ENCODE measurements at places on chromosomes 5 and 9.
A peak's percentile ranks its signal among the peaks of the same experiment; 100 is the strongest.

DNA sequence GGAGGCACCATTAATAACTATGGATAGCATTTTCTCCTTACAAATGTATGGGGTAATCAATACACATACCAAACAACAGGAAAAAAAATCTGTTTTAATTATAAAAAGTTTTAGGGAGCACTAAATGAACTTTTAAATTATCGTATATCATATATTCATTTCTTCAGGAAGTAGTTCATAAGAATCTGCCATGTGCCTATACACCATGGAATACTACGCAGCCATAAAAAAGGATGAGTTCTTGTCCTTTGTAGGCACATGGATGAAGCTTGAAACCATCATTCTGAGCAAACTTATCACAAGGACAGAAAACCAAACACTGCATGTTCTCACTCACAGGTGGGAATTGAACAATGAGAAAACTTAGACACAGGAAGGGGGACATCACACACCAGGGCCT, 162.1 kb upstream of the RASA1 start:
- no peak for DNase-seq

GRCh38 chr5:135565266-135565665, 13.5 kb downstream of the CXCL14 start:
- no peak for DNase-seq

DNA sequence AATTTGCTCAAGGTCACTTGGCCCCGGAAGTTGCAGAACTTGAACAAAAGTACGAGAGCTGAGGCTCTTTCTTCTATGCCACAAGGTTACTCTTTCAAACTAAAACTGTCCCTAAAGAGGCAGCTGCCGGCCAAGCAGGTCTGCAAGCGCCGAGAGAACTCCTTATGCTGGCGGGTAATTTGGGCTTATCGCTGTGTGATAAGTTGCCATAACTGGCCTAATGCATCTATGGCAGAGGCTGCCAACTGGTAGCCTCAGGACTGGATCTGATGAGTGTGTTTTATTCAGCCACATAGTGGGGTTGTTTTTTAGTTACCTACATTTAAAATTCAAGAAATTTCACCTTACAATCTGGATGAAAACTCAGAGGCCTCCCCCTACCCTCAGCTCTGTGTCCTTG, 68.1 kb upstream of the SPOCK1 start:
- DNase-seq, result no peak

GRCh38 chr9:80934095-80934494, 755.3 kb downstream of the TLE1 start:
- DNase-seq, result no peak

DNA sequence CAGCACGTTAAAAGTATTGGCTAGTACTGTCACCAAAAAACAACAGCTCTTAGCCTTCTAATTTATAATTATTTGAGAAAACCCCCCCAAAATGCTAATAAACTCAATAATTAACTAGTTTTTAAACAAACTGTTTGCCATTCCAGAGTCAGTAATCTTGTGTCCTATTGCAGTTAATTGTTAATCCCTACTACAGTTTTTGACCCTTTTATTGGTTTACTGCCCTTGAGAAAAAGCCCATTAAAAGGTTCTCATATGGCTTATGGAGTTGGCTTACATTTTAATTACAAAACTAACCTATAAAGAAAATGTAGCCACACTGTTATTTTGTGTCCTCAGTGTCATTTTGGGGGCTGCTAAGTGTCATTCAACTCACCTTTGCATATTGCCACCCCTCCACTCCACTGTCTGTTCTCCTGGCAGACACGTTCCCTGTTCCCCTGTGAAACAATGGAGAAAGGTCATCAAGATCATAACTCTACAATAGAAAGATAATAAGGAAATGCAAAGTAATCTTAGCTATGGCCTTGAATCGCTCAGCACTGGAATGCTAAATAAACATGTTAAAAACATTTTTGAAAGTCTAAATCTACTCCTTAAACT, 51.6 kb upstream of the TXNDC8 start:
- DNase-seq, result no peak

DNA sequence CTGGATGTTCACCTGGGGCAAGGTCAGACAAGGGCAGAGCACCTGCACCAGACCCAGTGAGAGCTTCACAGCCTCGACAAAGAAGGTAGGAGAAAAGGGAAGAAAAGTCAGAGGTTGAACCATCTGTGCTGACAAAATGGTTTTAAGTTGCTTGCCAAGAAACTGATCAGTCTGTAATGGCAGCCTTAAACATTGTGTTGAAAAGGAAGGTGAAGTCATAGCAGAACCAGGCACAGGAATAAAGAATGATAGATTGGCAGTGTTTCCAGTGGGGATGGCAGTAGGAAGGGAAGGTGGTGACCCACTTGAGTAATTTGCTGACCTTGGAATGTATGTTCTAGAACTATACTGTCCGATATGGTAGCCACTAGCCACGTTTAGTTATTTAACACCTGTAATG, 34.2 kb downstream of the HTR4 start:
- DNase-seq, result no peak

GRCh38 chr5:92945605-92946097, 635.4 kb downstream of the NR2F1-AS1 start:
- DNase-seq, result no peak

- DNase-seq, result peak; percentile 67
These were observed 2.1 kb downstream of the ZNF608 start for GRCh38 chr5:124744170-124744971.

GRCh38 chr9:76213751-76214150, 180.5 kb downstream of the RFK start:
- DNase-seq, result peak; percentile 17

GRCh38 chr5:61466017-61466416, 134.0 kb downstream of the ZSWIM6 start:
- DNase-seq, result no peak

GRCh38 chr9:130952065-130952762, 13.2 kb upstream of the FIBCD1 start:
- DNase-seq, result no peak

DNA sequence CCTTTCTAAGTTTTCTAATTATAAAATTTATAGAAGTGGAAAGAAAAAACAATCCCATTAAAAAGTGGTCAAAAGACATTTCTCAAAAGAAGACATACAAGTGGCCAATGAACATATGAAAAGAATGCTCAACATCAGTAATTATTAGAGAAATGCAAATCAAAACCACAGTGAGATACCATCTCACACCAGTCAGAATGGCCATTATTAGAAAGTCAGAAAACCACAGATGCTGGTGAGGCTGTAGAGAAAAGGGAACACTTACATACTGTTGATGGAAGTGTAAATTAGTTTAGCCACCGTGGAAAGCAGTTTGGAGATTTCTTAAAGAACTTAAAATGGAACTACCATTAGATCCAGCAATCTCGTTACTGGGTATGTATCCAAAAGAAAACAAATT, 23.7 kb upstream of the PLPP1 start:
- DNase-seq, result no peak

- DNase-seq, result no peak
These were observed 144.6 kb upstream of the NMUR2 start for GRCh38 chr5:152549709-152550108.

DNA sequence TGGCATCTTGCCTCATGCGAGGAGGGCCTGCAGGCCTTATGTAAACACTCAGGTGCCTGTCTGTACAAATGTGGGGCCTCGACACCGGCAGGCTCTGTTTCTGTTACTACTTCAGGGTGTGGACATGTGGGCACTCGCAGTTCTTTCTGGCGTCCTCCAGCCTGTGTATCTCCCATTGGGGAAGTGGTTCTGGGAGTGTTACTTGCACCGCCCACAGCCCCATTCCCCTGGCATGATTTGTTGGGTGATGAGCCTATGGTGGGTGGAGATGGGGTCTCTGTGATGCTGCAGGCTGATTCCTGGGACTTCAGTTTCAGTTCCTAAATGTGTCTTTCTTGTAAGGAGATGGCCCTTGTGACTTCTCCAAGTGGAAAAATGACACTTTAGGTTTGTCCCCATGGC, 82.1 kb upstream of the PITX1 start:
- no peak for DNase-seq

DNA sequence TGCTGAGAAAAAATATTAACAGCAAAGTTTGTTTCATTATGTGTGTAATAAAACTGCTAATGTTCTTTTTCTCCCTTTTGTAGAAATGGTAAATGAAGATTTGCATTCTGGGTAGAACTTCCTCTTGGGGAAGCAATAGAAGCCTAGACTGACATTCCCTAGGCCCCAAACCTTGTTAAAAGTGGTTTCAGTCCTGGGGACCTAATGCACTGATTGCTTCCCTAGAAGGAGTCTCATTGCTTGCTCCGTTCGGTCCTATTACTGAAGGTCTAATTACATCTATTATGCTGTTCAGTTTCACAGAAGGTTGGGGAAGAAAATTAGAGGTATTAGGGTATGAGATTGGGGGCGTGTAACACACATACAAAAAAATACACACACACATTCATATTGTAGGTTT, 893.8 kb downstream of the TLE4 start:
- no peak for DNase-seq

DNA sequence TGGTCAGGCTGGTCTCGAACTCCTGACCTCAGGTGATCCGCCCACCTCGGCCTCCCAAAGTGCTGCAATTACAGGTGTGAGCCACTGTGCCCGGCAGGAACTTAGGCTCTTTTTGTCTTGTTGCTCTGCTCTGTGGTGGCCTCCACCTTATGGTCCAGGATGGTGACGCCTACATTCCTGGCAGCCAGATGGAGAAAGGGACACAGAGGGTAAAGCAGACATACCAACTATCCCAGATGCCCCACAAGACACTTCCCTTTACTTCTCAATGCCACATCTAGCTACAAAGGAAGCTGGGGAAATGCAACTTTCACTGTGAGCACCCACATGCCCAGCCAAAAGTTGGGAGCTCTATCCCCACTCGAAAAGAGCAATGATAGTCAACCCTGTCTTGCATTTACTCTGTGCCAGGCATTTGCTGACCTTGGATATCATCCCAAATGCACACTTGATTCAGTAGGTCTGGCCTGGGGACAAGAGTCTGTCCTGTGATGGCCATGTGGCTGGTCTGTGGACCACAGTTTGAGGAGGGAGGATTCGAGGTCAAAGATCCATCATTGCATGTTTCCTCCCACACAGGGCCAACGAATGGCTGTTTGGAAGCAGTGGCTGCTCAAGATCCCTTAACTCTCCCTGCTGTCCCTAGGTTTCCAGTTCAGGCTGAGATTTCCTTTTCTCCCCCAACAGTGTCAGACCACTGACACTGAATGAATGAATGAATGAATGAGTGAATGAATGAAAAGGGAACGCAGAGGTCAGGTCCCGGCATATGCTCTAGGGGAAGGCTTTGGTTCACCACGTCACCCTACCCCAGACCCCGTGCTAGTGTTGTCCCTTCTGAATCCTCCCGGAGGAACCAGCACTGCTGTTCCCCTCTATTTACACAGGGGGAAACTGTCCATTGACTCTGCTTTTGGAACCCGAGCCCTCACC, 1.4 kb upstream of the ERGIC1 start:
- DNase-seq, result no peak

DNA sequence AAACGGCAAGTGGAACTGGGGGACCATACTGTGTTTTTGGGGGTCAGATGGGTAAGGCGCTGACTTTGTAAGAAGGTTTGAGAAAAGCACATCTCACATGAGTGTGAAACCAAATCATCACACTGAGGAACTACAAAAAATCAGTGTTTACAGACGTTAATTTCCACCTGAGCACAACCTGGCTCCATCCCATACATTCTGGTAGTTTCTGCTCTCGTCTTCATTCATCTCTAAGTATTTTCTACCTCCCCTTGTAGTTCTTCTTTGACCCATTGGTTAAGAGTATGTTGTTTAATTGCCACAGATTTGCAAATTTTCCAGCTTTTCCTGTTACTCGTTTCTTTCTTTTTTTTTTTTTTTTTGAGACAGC, 8.9 kb upstream of the DPP7 start:
- DNase-seq, result no peak

GRCh38 chr5:30505014-30505886, 688.2 kb upstream of the CDH6 start:
- DNase-seq, result no peak

DNA sequence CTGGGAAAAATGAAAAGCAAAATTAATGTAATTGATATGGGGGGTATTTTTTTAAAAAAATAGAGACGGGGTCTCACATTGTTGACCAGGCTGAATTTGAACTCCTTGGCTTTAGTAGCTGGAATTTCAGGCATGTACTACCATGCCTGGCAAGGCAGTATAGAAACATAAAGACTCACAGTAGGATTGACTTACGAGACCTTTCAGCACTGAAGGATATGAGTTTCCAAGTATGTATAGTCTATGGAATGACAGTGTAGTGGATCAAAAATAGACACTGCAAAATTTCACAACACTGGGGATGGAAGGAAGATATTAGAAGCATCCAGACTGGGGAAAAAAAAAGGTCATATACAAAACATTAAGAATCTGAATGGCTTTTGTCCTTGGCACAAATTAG, 6.8 kb downstream of the DCP2 start:
- no peak for DNase-seq

- no peak for DNase-seq
These were observed 407.9 kb upstream of the CYLC2 start for GRCh38 chr9:102587281-102587680.

DNA sequence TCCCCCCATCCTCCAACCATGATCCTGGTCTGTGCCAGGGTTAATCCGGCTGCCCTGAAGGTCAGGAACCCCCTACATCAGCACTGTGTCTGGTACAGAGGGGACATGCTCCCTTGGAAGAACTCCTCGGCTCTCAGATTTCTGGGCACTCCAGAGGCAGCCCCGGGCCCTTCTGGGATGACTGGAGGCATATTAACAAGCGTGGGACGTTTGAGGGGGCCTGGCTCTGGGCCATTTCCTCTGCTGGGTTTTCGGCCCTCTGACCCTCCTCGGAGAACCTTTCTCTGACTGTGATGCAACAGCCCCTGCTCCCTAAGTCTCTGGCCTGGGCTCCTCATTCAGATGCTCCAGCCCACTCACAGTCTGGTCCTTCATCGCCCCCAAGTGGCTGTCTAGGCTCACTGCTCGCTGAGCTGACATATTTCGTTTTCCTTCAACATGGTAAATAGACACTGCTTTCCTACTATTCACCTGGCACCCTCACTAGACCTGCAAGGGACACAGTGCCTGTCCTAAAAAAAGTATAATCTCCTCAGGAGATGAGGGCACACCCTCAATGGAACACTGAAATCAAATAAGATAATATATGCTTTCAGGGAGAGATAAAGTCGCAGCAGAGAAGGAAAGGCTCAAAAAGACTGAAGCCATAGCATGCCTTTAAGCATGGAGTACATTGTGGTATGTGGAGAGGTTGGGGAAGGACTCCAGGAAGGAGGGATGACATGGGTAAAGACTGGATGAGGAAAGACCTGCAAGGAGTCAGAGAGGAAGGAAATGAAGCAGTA, 404.7 kb upstream of the TRPC7 start:
- DNase-seq, result peak; percentile 82

GRCh38 chr9:127179633-127180441, 57.4 kb upstream of the ANGPTL2 start:
- no peak for DNase-seq

- DNase-seq, result peak; percentile 66
These were observed 373.6 kb downstream of the ADGRV1 start for GRCh38 chr5:90932052-90932699.

DNA sequence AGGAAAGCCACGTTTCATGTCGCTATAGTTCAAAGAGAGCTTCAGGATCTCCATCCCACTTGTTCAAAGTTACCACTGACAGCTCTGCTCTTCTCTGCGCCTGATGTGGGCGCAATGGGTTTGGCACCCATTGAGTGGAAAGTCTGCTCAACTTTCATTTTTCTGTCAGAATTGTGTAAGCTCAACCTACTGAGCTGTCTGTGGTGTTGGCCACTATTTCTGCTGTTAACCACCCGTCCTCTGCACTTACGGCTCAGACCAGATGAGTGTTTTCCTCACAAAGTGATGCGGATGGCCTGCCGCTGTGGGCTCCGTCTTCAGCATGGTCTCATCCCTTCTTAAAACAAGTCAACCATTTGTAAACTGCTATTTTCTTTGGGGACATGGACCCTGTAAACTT, 131.2 kb downstream of the WNK2 start:
- no peak for DNase-seq

All from Daoy (cell line).